ENCODE measurements at places on chromosomes 6 and 20. TPM values are rescaled to one million over a fixed set of nuclear protein-coding genes. Genes with fewer than 3 reads are reported as not detected.

The COL9A3 gene
- not detected for total RNA-seq

GRCh38 chr6:141878686-141879085 is 254.0 kb upstream of the GJE1 start:
- DNase-seq: no peak

GRCh38 chr20:32536851-32537656 is 48.1 kb downstream of the NOL4L start:
- DNase-seq: no peak

The MDFI gene
- total RNA-seq: 61.3 TPM

DNA sequence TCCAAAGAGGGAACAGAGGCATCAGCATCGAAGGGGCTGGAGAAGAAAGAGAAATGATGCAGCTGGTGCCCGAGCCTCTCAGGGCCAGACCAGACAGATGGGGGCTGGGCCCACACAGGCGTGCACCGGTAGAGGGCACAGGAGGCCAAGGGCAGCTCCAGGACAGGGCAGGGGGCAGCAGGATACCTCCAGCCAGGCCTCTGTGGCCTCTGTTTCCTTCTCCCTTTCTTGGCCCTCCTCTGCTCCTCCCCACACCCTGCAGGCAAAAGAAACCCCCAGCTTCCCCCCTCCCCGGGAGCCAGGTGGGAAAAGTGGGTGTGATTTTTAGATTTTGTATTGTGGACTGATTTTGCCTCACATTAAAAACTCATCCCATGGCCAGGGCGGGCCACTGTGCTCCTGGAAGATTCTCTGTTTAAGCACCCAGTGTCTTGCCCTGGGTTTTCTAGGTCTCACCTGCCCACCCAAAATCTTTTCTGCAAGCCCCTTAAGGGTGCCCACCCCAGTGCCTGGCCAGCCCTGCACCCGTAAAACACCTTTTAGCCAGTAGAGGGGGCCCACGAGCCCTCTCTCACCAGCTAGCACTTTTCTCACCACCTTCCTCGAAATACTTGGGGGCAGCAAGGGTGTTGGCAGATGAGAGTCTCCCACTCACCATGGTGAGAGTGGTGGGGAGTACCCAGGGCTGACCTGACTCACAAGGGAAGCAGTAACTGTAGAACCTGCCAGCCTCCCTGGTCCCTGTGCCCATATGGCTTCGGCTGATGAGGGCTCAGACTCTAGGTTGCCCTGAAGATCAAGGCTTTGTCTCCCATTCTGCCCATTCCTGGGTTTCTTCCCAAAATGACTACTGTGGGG is 35.7 kb upstream of the ID1 start:
- no peak for DNase-seq

GRCh38 chr6:70884074-70884983 is 72.5 kb downstream of the B3GAT2 start:
- DNase-seq: peak; percentile 30

GRCh38 chr20:20832715-20833114 is 120.3 kb upstream of the RALGAPA2 start:
- DNase-seq: no peak

DNA sequence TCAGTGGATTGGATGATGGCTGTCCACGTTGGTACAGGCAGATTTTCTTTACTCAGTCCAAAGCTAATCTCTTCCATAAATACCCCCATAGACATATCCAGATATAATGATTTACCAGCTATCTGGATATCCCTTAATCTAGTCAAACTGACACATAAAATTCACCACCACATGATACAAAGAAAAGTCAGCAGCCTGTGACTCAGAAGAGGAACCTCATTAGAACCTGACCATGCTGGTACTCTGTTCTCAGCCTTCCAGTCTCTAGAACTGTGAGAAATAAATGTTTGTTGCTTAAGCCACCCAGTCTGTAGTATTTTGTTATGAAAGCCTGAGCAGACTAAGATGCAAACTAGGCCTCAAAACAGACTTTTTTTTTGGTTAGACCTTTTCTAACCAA is 431.3 kb upstream of the RNF217 start:
- DNase-seq: no peak

DNA sequence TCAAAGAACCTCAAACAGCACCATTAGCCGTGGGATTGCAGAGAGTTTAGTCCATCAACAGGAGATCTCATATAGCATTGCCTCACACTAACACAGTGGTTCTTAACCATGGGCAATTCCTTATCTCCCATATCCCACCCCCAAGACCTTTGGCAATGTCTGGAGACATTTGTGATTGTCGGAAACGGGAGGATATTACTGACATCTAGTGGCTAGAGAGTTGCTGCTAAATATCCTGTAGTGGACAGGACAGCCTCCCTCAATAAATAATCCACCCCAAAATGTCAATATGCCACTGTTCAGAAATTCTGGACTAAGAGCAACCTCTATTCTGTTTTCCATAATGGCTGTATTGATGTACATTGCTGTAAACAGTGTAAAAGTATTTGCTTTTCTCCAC is 210.1 kb upstream of the CCN2 start:
- DNase-seq: peak; percentile 52

The RNF182 gene
- total RNA-seq: not detected

DNA sequence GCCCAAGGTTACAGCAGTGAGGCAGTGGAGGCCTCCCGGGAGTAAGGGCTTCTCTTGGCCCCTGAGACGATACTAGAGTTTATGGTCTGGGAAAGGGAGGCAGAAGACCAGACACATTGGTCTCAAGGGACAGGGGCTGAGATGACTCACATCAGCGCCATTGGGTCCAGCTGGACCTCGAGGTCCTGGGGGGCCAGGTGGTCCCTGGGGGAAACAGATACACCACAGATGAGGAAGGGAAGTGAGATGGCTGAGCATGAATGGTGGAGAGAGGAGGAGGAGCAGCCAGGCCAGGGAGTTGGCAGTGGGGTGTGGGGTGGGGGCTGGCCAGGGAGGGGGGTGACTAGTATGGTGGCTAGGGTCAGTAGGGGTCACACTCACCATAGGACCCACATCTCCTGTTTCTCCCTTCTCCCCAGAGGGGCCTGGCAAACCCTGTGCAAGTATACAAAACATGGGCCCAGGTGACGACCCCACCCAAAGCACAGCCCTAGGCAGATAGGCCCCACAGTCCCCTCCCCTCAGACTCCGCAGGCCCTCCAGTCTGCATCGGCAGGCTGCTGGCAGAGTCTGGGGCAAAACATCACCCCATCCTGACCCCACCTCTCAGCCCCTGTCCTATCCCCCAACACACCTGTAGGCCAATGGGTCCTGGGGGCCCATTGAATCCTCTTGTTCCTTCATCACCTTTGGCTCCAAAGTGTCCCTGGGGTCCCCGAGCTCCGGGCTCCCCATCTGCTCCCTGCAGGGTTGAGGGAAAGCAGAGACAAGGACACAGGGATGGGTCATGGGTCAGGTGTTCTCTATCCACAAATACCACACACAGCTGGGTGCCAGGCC is 21.9 kb downstream of the COL11A2 start:
- no peak for DNase-seq

The FAM209B gene
- total RNA-seq: 0.26 TPM

DNA sequence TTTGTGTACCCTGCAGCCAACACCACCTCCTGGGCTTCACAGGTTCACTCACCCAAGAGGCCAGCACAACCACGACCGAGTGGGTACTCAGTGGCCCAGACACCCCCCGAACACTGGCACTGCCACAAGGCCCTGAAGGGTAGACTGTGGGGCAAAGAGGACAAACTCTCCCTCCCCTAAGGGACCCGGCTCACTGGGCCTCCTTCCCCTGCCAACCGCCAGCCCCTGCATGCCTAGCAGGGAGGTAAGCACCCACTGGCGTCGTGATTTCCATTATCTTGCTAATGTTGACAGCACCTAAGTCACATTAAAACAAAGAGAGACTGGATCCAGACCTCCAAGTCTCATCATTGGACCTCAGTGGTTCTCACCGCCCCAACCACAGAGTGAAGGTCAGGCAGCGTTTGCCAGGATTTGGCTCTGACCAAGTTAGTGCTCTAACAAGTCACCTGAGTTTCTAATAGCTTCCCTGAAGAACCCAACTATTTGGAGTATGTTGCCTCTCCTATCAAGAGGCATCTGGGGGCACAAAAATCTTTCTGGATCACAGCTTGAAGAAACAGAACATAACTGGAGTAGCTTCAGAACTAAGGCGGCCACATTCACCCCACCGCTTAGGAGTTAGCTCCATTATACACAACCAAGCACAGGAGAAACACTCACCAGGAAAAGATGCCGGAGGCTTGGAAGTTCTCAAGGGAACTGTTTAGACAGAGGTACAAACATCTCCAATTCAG is 14.0 kb upstream of the APMAP start:
- no peak for DNase-seq

DNA sequence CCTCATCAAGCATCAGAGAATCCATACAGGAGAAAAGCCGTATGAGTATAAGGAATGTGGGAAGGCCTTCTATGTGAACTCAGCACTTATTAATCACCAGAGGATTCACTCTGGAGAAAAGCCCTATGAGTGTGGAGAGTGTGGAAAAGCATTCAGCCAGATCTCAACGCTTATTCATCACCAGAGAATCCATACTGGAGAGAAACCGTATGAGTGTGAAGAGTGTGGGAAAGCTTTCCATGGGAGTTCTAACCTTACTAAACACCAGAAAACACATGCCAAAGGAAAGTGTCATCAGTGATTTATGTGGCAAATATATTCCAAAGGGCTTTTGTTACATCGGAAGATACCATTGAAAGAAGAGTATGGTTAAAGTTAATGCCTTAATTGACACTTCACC is 25.4 kb downstream of the ZKSCAN8 start:
- peak; percentile 77 for DNase-seq

The SLC22A7 gene
- total RNA-seq: not detected

The FOXC1 gene
- 3.5 TPM for total RNA-seq

All from bronchial epithelial cell (primary cell).